Ascending aorta (tissue), 2 donors: ENCODE measurements at places on chromosomes 16 and 17. TPM values are rescaled to one million over a fixed set of nuclear protein-coding genes. Genes with fewer than 3 reads are reported as not detected.

WNT9B gene
- 5.6 TPM for total RNA-seq

CALB2 gene
- 0.64 TPM for total RNA-seq

CRYBA1 gene
- not detected for total RNA-seq

CIAO2B gene
- 255 TPM for total RNA-seq

HOXB9 gene
- not detected for total RNA-seq

SHPK gene
- 0.32 TPM for total RNA-seq

CLEC10A gene
- 29.8 TPM for total RNA-seq

PITPNM3 gene
- 10.4 TPM for total RNA-seq

ADCY9 gene
- 49.7 TPM for total RNA-seq

MLX gene
- total RNA-seq, result 15.8 TPM

SLC4A1 gene
- total RNA-seq, result 2.4 TPM

SRCIN1 gene
- total RNA-seq, result not detected

KREMEN2 gene
- total RNA-seq, result not detected

HLF gene
- 11.3 TPM for total RNA-seq

ENDOV gene
- 18.0 TPM for total RNA-seq

CCL2 gene
- 162 TPM for total RNA-seq

SMIM5 gene
- not detected for total RNA-seq

FBXL16 gene
- total RNA-seq, result not detected

LASP1 gene
- total RNA-seq, result 300 TPM

PLLP gene
- 0.21 TPM for total RNA-seq

ZNF747 gene
- 19.6 TPM for total RNA-seq

IRX5 gene
- total RNA-seq, result not detected
